Fibroblast of skin of abdomen (primary cell): ENCODE measurements at places on chromosomes 1 and 21.
A peak's percentile ranks its signal among the peaks of the same experiment; 100 is the strongest.

GRCh38 chr1:175067362-175068106 is at the start of gene TNN:
Gene TNN (plus strand): TSS chr1:175067833. CDS start chr1:175077419, 9,586 bp downstream.
- no peak for DNase-seq

- peak; percentile 79 for DNase-seq
These were observed at the start of gene MINDY1 for GRCh38 chr1:151006327-151007052. Gene MINDY1 (minus strand): TSS chr1:151006902. CDS start chr1:151002617, 4,285 bp downstream.

GRCh38 chr1:198162091-198162767 is 5.4 kb downstream of the NEK7 start:
- no peak for DNase-seq

- DNase-seq: no peak
These were observed 127.9 kb downstream of the CSMD2 start for GRCh38 chr1:34037109-34037508.

DNA sequence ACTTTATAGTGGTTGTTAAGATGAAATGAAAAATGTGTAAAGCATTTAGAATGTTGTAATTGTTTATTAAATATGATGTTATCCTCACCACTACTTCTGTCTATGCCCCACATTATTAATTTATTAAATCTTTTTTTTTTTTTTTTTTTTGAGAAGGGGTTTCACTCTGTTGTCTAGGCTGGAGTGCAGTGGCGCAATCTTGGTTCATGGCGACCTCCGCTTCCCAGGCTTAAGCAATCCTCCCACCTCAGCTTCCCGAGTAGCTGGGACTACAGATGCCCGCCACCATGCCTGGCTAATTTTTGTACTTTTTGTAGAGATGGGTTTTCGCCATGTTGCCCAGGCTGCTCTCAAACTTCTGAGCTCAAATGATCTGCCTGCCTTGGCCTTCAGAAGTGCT is 7.5 kb downstream of the KCNA10 start:
- no peak for DNase-seq

DNA sequence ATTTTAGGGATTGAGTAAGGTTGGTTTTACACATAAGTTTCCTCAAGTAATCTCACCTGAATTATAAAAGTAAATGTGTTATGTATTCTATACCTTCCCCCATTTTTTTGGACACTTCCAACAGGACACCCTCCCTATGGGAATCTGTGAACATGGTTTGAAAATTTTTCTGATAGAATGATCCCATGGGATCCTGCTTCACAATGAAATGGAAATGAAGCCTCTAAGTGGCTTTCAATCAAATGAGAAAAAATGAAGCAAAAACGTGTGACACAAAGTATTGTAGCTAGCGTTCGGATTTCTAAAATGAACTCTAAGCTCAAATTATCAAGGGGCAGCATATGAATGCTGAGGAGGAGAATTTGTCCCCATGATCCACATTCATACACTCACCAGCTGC is 1006.8 kb downstream of the ADGRL2 start:
- DNase-seq: no peak

DNA sequence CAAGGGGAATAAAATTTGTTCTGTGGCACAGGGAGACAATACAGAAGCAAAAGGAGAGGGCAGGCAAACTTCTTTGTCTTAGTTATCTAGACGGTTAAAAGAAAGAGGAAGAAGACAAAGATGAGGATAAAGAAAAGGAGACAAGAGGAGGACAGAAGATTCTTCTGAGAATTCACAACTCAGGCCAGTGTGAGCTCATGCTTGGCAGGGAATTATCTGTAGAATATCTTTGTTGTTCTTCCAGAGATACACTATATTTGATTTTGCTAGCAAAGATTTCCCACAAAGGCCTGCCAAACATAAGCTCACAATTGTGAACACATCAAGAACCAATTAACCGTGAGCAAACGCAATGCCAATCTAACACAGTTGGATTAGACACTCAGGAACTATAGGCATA is 21.4 kb downstream of the SLC16A1 start:
- no peak for DNase-seq

DNA sequence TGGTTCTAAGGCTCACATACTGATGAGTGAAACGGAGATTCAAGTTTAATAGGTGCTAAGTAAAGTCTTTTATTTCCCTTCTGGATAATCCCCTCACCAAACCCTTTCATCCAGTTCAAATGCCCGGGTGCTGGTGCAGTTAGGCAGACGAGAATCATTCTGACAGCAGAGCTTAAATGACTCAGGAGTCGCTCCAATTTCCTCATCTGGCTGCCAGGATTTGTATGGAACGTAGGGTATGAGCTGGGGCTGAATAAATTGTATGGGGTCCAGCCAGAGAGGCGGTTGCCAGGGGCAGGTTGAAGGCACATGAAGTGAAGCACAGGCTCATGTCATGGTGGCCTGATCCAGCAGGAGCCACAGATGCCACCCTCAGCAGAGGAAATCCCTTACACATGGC is 76.0 kb downstream of the PAPPA2 start:
- no peak for DNase-seq

- DNase-seq: peak; percentile 13
These were observed 604.8 kb upstream of the CXADR start for GRCh38 chr21:16908077-16908476.

DNA sequence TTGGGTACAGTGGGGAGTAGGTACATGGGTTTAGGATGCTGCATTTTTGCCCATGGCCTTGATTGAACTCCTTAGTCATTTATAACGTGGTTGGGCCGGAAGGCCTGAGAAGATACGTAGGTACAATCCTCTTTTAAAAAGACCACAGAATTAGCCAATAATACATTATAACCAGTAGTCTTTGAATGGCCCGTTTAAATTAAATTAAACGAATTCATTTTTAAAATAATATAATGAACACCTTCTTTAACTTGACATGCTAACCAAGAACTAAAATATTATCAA is 20.1 kb upstream of the ADAR start:
- no peak for DNase-seq
